ENCODE measurements at places on chromosomes 13 and 19.

DNA sequence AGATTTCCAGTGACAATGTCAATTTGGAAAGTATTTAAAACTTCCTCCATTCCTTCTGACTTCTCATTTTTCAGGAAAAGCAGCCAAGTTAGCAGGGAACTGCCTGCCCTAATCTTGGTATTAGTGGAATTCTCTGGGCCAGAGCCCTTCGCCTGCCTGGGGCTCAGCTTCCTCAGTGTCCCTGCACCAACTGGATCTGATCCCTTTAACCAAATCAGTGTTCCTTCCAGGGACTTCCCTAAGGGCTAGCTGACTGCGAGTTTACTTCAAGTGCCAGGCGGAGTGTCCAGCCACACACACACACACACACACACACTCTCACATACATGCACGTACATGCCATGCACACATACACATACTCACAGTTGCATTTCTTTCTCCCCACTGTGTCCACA, 20.0 kb downstream of the RAB20 start:
- DNase-seq = peak; percentile 60

DNA sequence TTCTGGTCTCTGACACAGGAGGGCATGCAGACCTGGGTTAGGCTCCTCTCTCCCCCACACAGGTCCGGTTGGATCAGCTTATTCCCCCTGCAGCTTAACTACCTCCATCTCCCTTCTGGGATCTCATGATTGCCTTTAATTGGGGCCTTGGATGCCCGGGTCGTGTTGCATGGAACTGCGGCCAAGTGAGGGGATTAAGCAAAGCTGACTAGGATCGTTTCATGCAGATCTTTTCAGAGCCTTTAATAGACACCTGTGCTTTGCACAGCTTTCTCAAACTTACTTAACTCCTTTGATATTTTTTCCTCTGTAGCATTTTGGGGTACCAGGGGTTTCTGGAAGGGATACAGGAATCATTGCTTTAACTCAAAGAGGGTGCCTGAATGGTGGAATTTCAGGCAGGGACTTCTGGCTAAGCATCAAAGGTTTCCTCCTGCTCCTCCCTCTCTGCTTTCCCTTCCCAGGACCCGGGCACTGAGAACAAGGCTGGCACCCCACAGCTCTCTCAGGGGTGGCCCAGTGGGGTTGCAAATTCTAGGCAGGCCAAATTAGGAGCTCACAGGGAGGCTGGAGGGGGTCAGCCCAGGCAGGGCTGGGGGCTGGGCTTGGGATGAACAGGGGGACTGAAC, 477 bp downstream of the NFILZ start:
- DNase-seq = no peak

DNA sequence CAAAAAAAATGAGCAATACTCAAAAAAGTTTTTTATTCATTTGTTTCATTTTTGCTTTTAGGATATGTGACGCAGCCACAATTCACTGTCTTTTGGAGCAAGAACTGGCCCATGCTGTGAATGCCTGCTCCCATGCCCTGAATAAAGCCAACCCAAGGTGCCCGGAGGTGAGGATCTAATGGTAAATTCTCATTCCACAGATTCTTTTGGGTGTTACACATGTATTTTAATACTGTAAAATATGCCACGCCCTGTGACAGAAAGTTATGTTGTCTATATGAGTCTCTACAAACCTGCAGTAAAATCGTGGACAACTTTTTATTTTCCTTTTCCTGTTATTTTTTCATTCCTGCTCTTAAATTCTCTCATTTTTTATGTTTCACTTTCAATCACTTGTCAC, 57.5 kb upstream of the AKAP11 start:
- no peak for DNase-seq

GRCh38 chr13:26538363-26539317, 18.8 kb upstream of the WASF3 start:
- DNase-seq = no peak

DNA sequence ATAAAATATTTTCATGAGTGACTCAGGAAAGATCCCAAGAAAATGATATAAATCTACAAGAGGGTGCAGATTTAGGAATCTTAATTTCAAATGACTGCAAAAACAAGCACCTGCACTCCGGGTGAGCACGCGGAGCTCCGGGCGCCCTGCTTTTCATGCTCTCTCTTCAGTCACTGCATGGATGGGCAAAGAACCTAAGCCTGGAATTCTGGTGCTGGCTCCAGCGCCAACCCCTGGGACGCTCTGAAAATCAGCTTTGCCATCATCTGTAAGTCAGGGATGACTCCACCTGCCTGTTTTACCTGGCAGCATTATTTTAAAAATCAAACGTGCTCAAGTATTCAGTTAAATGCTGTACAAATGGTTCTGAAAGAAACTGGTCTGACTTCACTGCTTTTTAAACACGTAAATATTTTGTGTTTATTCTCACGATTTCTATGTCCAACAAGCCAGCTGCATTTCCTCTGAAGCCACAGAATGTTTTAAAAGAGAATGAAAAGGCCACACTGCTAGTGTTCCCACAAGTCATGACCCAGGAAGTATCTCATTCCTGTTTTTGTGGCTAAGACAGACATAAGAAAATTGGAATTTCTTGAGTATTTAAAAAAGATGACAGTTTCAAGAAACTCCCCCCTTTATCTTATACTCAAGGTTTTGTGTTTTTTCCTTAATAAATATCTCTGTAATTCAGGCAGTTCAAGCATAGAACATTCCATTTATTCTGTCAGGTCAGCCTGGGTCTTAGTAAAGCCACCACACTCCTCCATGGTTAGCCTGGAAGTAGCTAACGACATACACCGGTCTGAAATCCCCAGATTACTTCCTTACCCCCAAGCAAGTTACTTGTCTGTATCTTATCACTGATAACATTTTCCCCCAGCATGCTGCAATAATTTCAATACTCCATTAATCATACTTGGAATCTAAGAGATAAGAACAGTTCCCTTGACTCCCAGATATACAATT, 81.1 kb downstream of the COL4A1 start:
- DNase-seq = peak; percentile 54

GRCh38 chr13:98142380-98143156, at the start of gene FARP1:
Gene FARP1, plus strand, starts transcription at chr13:98143094. Its CDS starts 70,149 bp downstream, at chr13:98213243.
- peak; percentile 65 for DNase-seq

DNA sequence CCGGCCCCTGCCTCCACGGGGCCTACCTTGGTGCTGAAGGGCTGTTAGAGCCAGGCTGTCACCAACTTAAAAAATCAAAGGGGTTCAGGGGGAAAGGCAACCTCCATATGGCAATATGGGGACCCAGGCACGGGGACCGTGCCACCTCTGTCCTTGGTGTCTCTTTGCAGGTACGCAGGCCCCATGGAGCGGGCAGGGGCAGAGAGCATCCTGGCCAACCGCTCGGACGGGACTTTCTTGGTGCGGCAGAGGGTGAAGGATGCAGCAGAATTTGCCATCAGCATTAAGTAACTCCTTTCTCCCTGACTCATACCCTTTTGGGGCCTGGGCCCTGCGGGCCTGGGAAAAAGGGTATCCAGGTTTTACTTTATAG, 39.6 kb upstream of the ADGRE1 start:
- no peak for DNase-seq

- no peak for DNase-seq
Measured at GRCh38 chr19:33462112-33462791, 59.3 kb downstream of the PEPD start.

- DNase-seq = no peak
Measured at GRCh38 chr13:39599012-39599411, 4.0 kb downstream of the LHFPL6 start.

DNA sequence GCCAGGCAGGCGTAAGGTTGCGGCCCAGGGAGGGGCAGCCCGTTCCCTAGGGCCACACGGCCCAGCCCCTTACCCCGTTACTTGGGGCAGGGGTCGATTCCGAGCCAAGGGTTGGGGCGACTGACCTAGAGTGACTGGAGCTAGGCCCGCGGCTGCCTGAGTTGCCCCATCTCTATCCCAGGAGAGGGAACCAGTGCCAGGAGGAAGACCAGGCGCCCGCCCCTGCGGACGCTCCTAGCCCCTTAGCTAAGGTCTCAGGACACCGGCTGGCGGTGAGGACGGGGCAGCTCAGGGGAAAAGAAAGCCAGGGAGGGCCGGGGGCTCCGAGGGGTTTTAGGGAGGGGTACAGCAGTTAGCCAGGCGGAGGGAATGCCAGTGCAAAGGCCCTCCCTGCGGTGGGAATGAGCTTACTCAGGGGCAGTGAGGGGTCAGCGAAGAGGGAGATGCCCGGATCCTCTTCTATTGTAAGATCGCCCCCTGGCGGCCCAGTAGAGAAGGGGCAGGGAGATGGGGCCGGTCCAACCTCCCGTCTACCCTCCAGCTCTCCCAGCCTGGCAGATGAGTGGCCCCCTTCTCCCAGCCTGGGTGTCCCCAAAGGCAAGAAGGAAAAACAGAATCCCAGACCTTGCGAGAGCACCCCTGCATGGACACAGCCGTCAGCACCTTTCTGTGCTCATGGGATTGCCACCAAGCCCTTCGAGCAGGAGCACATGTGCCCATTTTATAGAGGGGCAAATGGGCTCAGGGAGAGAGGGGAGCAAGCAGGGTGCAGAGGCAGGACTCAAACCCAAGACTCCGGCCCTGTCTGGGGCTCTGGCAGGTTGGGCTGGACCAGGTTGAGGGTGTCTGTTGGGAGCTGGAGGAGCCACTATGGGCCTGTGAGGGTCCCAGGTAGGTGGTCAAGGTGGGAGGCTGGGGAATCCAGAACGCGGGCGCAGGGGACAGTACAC, 16.3 kb downstream of the CILP2 start:
- DNase-seq = peak; percentile 40

GRCh38 chr13:114048443-114048842, 74.6 kb upstream of the C13orf46 start:
- DNase-seq = no peak

DNA sequence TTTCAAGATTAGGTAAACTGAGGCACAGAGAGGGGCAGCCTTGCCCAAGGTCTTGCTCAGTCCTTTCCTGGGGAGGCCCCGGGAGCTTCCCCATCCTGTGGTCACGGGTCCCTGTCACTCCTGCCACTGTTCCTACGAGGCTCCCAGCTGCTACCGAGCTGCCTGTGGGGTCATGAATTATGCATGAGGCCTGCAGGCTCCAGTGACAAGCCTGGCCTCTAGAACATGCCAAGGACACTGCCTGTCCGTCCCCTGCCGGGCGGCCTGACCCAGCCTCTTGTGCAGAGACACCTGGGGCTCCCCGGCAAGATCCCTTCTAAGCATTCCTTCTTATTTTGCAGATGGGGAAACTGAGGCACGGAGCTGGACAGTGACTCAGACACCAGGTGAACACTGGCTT, 2.7 kb downstream of the FCHO1 start:
- no peak for DNase-seq

DNA sequence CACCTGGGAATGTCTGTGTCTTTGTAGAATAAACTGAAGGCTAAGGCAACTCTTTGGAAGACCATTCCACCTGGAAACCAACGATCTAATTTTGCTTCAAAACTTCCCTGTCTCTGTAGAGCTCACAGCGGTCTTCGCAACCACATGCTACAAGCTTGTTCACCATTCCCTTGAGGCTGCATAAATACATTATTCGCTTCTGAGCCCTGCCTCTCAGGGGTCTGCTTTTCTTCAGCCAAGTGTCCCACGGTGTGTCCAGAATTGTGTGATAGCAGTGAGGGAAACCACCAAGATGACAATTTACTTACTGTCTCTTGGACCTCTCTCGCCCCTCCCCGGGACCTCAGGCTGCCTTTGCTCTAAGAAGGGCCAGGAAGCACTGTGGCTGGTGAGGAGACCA, 51.1 kb downstream of the GPR12 start:
- no peak for DNase-seq

DNA sequence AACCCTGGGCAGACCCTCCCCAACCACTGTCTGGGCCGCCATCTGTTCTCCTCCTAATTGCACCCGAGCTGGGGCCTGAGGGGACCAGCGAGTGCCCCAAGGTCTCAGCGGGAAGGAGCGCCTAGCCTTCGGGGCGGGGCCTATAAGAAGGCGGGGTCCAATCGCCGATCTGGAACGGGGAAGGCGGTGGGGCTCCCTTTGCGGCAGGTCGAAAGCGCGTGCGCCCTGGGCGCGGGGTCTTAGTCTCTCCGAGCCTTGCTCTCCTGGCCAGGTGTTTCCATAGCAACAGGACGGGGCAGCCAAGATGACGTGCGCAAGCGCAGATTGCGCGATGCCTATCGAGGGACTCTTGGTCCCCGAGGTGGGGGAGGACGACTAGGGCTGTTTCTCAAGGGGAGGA, 2.8 kb downstream of the MAST1 start:
- no peak for DNase-seq

- DNase-seq = peak; percentile 1
Measured at GRCh38 chr19:37361994-37362393, 8.9 kb upstream of the ZNF527 start.

DNA sequence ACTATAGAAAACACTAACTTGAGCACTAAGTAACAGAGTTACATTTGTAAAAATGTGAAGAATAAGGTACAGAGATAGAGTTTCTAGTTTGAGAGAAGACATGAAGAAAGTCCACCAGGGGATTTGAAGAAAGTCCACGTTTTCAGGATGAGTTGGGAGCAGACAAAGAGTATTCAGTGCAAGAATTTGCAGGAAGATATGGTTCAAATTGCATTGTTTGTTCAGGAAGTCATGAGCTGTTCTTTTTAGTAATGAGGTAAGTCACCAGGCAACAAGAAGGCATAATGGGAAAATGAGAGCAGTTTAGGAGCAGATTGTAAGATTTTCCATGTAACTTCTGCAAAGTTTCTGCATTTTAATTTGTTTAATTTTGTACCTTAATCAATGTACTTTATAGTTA, 618.0 kb downstream of the DACH1 start:
- DNase-seq = no peak

GRCh38 chr19:23913931-23914330, 755 bp upstream of the ZNF726 start:
- peak; percentile 1 for DNase-seq

GRCh38 chr13:30033681-30034457, 183.5 kb upstream of the UBL3 start:
- peak; percentile 95 for DNase-seq

DNA sequence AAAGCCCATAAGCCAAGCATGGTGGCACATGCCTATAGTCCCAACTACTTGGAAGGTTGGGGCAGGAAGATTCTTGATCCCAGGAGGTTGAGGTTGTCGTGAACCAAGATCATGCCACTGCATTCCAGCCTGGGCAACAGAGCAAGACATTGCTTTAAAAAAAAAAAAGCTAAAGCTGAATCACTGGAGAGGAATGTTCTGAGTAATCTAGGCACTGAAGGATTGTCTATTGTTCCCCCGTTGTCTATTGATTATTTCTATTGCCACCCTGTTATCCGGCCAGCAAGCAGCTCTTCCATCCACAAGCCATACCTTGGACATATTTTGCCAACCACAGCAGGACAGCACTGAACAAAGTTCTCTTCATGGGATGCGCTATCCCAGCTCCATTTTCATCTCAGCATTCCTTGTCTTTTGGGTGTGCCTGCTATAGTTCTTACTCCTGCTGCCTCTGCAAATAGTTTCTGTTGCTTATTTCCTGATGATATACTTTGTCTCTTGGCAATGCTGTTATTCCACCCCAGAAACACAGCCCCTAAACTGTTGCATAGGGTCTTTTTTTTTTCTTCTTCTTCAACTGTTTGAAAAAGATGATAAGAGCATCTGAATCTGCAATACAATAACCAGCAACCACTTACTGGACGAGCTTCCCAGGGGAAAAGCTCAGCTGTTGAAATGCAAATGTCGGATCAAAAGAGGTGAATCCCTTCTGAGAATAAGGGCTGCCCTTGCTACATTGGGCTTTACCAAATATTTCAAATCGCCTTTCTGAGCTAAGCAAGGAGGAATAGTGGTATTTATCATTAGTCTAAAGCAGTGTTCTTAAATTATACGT, 22.2 kb upstream of the SIAH3 start:
- DNase-seq = peak; percentile 25

GRCh38 chr19:18677156-18677555, 6.3 kb upstream of the CRTC1 start:
- no peak for DNase-seq

All from AG10803 (cell line).